GM23248 (cell line): ENCODE measurements at places on chromosomes 12 and 14.

- DNase-seq, result no peak
Measured at GRCh38 chr12:3042394-3042793, 34.8 kb upstream of the TSPAN9 start.

- DNase-seq, result no peak
Measured at GRCh38 chr14:74580275-74580672, 31.8 kb downstream of the LTBP2 start.

- no peak for DNase-seq
Measured at GRCh38 chr12:120851444-120851843, 52.7 kb downstream of the SPPL3 start.

DNA sequence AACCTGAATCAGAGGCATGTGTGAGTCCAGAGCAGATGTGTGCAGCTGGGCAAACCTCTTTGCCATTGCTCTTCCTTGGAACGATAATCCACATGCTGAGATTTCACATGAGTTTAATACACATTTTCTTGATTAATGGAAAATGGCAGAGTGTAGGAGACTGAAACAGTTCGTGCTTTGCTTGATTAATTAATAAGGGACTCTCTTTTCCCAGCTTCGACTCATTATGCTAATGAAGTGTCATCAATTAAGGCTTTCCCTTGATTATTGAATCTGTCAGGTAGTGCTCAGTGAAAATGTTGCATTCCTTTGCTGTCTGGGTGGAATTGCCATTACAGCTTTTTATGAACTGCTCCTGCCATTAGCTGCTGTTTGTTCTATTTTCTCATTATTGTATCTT lies 487.7 kb upstream of the NOVA1 start:
- no peak for DNase-seq

DNA sequence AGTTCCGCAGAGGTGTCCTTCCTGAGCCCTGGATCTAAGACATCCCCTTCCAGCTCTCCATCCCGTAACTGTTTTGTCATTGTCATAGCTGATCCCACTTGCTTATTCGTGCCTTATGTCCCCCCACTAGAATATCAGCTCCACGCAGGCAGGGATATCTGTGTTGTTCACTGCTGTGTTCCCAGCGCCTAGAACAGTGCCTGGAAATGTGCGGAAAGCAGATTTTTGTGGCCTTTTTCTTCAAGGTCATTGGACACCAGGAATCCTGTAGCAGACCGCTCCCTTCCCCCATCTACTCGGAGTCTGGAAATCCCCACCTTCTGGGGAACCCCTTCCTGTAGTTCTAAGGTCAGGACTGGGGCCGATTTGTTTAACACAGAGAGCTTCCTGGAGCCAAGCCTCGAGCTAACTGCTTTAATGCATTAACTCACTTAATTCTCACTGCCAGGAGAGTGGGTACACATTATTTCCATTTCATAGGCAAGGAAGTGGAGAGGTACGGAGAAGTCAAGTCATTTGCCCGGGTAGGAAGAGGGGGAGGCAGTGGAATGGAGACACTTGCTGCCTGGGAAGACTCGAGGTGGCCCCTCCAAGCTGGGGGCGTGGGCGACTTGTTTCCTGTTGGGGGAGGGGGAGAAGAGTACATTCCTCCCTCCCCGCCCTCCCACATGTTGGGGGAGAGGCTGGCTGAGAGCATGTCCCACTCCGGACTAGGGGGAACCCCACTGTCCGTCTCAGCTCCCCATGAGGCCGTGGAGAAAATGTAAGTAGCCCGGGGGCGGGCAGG lies 1.2 kb upstream of the SH2B3 start:
- DNase-seq, result peak; percentile 58

- peak; percentile 62 for DNase-seq
Measured at GRCh38 chr12:9064815-9065606, 50.7 kb downstream of the A2M start.

GRCh38 chr12:106179086-106179485 lies 40.3 kb upstream of the NUAK1 start:
- no peak for DNase-seq

DNA sequence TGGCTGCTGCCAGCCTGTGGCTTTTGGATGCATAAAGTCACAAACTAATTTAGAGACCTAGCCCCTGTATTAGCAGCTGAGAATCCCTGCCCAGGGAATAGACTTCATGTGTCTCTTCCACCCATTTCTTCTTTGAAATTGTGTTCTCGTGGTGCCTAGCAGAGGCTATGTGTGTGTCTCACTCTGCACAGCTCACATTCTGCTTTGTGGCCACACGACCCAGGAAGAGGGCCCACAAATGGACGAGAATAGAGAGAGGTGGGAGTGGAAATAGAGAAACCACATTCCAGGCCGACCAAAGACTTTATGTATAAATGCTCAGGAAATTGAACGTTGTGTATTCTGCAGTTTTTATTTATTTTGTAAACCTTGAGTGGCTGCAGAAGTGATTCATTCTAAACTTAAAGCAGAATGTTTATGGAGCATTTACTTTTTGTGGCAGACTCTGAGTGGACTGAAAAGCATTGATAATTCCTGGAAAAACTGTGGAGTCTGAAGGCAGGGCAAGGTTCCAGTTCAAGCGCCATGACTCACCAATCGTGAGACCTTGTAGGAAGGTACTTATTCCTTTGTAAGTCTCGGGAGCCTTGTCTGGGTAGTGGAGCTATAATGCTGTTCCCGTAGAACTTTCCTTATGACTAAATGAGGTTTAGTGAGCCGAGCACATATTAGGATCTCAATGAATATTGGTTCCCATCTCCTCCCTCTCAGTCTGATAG lies 9.1 kb downstream of the B4GALNT3 start:
- DNase-seq, result no peak

DNA sequence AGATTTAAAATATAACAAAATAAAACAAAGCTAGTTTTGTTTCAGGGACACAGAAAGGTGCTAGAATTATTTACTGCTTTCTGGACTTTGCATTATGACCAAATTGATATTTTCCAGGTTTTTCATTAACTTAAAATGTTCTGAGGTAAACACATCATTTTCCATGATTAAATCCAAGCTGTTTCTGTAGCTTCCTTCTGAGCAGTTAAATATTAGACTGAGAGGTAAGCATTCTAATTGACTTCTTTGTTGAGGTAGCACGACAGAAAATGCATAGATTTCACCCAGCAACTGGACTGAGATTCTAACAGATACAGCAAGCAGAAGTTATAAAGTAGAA lies 98.3 kb downstream of the BMP4 start:
- no peak for DNase-seq

- DNase-seq, result no peak
Measured at GRCh38 chr14:67524634-67524963, 8.5 kb upstream of the PLEKHH1 start.

- no peak for DNase-seq
Measured at GRCh38 chr14:86912709-86913108, 1080.3 kb downstream of the GALC start.

DNA sequence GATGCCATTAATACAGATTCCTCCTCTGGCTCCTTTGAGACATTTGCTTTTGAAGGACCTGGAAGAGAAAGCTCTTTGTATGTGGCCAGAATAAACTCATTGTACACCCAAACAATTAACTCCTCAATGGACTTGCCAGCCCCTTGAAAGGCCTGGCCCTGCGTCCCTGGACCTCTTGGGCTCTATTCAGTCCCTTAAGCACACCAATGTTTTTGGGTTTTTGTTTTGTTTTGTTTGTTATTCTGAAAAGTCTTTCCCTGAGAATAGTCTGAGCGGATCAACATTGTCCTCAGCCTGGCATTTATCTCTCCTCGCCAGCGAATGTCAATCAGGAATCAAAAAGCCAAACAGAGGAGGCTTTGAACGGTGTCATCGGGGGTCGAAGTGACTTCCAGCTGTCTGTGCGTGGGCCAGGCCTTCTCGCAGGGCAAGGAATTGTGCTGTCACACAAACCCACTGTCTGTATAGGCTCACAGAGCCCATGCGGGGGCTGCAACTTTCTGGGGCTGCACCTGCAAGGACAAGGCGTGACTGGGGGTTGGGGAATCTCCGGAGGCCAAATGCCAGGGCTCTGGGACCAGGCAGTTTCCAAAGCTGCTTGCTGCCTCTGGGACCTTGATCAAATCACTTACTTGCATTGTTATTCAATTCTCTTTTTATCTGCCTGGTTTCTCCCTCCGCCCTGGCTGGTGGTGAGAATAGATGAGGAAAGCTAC lies 108.3 kb downstream of the SMOC1 start:
- DNase-seq, result no peak

- DNase-seq, result no peak
Measured at GRCh38 chr12:97142737-97143410, 235.8 kb downstream of the NEDD1 start.

DNA sequence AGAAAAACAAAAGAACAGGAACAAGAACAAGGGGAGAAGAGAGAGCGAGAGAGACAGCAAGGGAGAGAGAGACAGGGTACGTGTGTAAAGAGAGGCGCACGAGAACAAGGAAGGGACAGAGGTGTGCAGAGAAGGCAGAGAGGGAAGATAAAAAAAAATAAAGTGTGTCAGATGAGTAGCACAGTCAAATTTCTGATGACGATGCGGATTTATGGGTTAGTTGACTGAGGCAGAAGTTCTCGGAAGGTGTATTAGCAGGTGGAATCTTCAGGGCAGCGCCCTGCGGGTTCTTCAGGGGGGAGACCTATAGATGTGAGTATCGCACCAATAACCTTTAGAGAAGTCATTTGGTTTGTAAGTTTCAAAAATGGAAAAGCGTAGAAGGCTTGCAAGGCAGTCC lies 44.8 kb downstream of the PRKAB1 start:
- no peak for DNase-seq

DNA sequence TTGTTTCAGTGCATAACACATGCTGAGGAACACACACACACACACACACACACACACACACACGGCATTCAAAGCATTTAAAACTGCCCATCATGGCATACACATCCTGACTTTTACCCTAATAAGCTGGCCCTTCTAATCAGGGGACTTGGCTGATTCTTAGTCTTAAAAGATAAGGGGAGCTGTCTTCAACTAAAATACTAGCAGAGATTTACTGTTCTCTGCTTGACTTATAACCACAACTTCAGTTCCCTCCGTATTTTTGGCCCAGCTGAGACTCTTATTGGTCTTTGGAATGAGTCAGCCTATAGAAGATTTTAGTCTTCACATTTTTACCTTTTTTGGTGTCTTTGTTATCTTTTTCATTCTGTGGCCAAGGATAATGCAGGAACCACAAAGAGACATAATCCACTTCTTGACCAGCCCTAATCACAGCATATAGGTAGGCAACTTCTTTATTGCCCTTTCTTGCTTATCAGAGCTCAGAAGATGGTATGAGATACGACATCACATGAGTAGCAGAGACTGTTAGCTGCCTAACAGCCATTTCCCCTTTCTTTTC lies 25.1 kb upstream of the SLC8A3 start:
- no peak for DNase-seq

DNA sequence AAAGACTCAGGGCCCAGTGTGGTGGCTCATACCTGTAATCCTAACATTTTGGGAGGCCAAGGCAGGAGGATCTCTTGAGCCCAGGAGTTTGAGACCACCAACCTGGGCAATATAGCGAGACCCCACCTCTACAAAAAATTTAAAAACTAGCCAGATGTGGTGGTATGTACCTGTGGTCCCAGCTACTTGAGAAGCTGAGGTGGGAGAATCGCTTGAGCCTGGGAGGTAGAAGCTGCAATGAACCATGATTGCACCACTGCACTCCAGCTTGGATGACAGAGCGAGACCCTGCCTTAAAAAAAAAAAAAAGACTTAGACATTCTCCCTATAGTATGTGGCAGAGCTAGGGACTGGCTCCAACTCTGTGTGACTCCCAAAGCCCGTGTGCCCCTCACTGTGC lies 2.9 kb downstream of the UBE3B start:
- DNase-seq, result no peak

DNA sequence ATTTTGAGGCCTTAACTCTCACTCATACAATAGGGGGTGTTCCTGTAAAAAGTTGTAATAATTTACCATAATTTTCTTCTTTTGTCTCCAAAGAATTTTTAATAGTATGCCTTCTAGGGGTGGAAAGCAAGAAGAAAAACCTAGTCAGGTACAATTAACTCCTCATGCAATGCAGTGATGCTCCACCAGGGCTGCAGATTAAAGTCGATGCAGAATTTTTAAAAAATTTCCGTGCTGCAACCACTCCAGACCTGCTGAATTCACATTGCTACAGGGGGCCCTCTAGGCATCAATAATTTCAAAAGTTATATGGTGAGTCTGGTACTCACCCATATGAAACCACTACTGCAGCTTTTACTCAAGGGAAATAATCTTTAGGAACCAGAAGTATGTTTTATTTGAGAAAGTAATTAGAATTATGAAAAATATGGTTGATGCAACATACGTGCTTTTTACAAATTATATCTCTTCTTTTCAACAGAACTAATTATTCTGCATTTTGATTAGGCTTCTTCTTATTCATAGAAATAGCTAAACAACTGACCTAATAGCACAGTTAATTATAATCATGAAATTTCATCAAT lies 353.2 kb downstream of the BCAT1 start:
- peak; percentile 18 for DNase-seq

DNA sequence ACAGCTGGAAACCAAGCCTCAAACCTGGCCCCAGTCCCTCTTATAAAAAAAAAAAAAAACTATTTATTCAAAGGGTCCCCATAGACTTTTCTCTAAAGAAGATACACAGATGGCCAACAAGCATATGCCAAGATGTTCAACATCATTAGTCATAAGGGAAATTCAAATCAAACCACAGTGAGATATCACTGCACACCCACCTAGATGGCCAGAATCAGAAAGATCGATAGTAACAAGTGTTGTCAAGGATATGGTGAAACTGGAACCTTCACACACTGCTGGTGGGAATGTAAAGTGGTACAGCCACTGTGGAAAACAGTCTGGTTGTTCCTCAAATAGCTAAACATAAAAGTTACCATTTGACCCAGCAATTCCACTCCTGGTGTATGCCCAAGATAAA lies 5.9 kb upstream of the NFYB start:
- DNase-seq, result no peak

GRCh38 chr14:95817271-95817670 lies 59.4 kb upstream of the TUNAR start:
- no peak for DNase-seq
